ENCODE measurements at places on chromosomes 13 and 19. TPM values are rescaled to one million over a fixed set of nuclear protein-coding genes. Genes with fewer than 3 reads are reported as not detected.
A peak's percentile ranks its signal among the peaks of the same experiment; 100 is the strongest.

The NAT14 gene
- 25.4 TPM for total RNA-seq

The MYPOP gene
- 7.9 TPM for total RNA-seq

The SELENOV gene
- 8.7 TPM for total RNA-seq

DNA sequence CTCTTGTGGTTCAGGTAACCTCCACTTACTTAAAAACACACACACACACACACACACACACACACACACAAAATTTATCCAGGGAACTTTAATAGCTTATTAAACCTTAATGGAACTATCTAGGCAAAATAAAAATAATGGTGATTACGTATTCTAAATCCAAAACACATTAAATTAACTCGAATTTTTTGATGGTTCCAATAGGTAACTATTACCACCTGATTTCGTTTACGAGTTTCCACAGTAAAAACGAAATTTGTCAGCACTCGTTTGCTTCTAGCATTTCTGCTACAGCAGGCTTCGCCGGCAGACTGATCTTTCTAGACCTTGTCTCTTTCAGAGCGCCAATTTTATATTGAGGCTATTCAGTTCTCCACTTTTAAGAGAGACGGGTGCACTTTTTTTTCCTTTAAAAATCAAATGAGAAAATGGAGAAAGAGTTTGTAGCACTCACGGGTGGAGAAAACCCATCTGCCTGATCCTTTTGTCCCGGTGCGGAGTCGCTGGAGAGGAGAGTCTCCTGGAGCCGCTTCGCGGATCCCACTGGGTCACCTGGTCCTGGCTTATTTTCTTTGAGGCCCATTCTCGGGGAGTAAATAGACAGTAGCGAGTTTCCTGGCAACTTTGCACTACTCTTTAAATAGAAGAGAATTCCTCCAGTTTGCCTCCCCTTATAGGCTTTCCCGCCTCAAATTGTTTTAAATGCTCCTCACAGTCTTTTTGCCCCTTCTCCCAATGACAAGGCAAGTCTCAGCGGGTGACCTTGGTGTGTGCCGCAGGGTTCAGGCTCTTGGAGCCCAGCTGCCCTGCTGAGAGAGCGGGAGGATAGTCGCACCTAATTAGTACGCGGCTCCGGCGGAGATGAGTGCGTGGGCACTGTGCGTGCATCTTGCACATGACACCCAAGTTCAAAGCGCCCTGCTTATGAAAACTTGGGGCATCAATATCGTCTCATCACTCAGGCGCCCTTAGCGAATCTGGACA is 117.0 kb downstream of the KCNRG start:
- no peak overlapping the region for H3K27ac ChIP-seq
- peaks cover 99% of the 10 kb centered on the region for H3K27me3 ChIP-seq
- peak; percentile 78 for DNase-seq

DNA sequence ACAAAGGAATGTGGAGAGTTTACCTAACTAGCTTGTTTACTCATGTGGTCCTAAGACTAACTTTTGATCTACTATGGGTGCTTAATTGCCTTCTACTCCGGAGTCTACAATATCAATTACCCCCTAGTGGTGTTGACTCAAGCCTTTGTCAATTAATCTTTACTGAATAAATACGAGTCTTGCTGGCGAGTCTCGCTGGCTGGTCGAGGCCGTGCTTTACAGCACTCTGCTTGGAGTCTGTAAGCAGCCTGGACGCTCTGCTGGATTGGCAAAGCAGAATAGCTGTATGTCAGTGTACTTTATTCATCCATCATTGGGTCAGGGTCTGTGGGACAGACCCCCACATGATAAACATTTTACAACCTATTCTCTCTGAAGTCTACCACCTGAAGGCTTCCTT is 9.9 kb upstream of the SPART start:
- no peak overlapping the region for H3K4me3 ChIP-seq
- H3K27me3 ChIP-seq = peaks cover 42% of the 10 kb centered on the region

DNA sequence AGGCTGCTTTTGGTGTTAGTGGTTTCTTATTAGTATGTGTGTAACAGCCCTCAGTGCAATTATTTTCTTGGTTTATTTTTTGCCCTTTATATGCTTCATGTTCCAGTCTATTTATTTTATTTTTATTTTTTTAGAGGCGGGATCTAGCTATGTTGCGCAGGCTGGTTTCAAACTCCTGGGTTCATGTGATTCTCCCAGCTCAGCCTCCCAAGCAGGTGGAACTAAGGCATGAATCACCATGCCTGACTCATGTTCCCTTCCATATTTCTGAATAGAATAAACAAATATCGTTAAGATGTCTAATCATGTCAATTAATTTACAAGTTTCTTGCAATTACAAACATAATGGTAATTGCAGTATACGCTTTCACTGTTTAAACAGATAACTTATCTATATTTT is 11.7 kb downstream of the SKA3 start:
- H3K4me1 ChIP-seq = no peaks in the 10 kb centered on the region
- DNase-seq = no peak
- no peak overlapping the region for H3K4me3 ChIP-seq
- H3K27ac ChIP-seq = no peak overlapping the region

DNA sequence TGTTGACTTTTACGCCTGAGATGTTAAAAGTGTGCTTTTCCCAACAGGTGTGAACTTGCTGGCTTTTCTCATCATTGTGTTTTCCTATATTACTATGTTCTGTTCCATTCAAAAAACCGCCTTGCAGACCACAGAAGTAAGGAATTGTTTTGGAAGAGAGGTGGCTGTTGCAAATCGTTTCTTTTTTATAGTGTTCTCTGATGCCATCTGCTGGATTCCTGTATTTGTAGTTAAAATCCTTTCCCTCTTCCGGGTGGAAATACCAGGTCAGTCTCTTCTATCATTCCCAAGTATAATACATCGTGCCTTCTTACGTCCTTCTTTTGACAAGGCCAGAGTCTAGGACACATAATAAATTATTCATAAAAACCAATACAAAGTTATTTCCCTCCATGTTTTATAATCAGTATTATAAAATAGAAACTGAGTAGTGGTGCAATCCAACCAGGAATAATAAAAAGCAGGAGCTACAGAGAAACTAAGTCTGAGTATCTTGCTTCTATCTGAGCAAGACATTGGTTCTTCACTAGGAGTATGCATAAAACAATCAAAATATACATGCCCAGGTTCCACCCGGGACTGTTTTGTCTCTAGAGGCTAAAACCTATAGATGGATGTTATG is 57.9 kb downstream of the RXFP2 start:
- no peaks in the 10 kb centered on the region for H3K4me1 ChIP-seq
- H3K27ac ChIP-seq = no peak overlapping the region
- H3K27me3 ChIP-seq = no peaks in the 10 kb centered on the region
- peak; percentile 63 for DNase-seq
- no peak overlapping the region for H3K4me3 ChIP-seq
- no peaks in the 10 kb centered on the region for H3K36me3 ChIP-seq

GRCh38 chr19:13153569-13154240 is 3.5 kb downstream of the IER2 start:
- H3K4me3 ChIP-seq = peak overlapping the region; percentile 100
- peak; percentile 61 for DNase-seq
- peak overlapping the region; percentile 100 for H3K27ac ChIP-seq
- H3K36me3 ChIP-seq = peaks cover 7% of the 10 kb centered on the region
- peaks cover 15% of the 10 kb centered on the region for H3K4me1 ChIP-seq
- no peaks in the 10 kb centered on the region for H3K27me3 ChIP-seq
